Fibroblast of skin of scalp (primary cell): ENCODE measurements at places on chromosomes 6 and 20.

- DNase-seq = no peak
Measured at GRCh38 chr20:57321142-57321541, 8.5 kb upstream of the SPO11 start.

DNA sequence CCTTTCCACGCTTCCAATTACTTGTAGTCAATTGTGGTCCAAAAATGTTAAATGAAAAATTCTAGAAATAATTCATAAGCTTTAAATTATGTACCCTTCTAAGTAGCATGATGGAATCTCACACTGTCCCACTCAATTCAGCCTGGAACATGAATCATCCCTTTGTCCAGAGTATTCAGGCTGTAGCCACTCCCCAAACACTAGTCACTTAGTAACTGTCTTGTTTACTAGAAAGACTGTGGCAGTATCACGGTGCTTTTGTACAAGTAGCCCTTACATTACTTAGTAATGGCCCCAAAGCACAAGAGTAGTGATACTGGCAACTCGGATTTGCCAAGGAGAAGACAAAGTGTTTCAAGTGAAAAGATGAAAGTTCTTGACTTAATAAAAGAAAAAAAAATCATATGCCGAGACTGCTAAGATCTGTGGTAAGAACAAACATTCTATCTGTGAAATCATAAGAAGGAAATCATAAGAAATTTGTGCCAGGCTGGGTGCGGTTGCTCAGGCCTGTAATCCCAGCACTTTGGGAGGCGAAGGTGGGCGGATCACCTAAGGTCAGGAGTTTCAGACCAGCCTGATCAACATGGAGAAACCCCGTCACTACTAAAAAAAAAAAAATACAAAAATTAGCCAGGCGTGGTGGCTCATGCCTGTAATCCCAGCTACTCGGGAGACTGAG, 168.5 kb upstream of the SIM1 start:
- peak; percentile 83 for DNase-seq

GRCh38 chr20:19893356-19893755, 123.8 kb upstream of the NAA20 start:
- no peak for DNase-seq

DNA sequence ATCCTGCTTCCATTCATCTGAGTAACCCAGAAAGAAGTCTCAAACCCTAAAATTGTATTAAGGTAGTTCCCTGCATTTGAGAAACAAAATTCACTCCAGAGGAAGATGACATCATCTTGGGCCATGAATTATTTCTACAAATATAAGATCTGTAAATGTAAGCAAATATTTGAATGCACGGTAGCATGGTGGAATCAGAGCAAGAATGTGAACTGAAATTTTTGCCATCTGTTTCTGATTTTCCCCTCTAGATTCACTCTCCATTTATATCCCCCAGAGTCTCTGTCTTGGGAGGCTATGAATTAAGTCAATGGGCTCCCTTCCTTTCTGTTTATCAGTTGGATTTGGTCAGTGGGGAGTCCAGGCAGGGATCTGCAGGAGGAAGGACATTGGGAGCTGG, 5.8 kb upstream of the MAP3K5 start:
- DNase-seq = peak; percentile 51

GRCh38 chr6:110524305-110524704, 47.9 kb upstream of the SLC22A16 start:
- no peak for DNase-seq

- DNase-seq = no peak
Measured at GRCh38 chr20:1015181-1015580, 13.1 kb upstream of the RSPO4 start.

- no peak for DNase-seq
Measured at GRCh38 chr6:14456941-14457340, 339.4 kb downstream of the CD83 start.

DNA sequence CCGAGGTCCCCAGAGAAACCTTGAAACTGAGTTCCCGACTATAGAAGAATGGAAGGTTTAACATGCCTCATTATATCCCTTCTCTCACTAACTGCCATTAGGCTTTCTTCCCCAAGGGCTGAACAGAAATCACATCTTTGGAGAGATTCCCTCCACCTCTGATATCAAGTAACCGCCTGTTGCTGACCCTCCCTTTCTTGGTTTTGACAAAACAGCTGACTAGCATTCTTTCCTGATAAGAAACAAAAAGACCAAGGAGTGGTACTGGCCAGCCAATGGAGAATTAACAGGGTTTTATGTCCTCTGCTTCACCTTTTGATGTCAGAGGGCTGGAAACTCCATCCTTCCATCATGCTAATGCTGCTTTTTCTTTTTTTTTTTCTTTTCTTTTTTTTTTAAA, 176.6 kb upstream of the ADGRB3 start:
- DNase-seq = no peak

- DNase-seq = no peak
Measured at GRCh38 chr20:54555150-54555549, 79.8 kb downstream of the DOK5 start.

DNA sequence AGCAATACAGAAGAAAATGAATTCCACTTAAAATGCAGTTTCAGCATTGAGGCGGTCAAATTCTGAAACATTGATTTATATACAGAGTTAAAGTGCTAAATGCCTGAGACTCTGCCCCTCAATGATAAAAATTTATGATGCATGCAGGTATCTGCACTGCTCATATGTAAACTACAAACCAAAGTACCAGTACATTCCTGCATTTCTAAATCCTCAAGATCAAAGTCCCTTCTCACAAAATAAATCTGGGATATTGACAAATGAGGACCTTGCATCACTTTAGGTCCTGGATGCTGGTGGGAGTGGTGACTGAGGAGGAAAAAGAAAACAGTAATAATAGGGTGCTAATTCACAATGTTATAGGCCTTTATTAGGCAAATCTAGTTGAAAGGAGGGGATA, 101.9 kb downstream of the FIG4 start:
- DNase-seq = no peak

DNA sequence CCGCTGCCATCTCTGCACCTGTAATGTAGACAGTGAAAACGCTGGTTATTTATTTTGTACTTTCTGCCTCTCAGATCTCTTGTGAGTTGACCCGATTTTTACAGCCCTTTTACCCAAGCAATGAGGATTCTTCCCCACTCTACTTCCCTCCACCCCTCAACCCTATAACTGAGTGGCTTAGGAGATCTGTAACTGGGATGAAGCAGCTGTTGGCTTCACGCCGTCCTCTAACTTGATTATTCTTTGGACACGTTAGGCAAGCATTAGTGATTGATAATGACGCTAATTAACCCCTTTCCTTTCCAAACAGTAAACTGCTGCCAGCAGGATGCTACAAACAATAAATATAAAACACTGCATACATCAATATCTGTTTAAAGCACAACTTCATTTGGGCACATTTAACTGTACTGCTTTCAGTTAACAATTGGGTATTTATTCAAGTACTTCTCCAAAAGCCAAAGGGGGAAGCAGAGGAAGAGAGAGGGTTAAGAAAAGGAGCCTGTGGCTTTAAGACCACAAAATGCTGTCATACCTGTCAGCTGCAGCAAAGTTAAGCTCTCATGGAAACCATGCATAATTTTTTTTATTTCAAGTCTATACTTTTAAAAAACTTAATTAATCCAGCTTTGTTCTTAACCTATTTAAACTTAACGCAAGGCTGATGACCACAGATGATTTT, 21.2 kb downstream of the TFAP2A start:
- no peak for DNase-seq

- DNase-seq = no peak
Measured at GRCh38 chr6:72905705-72906478, 284.0 kb downstream of the KCNQ5 start.

DNA sequence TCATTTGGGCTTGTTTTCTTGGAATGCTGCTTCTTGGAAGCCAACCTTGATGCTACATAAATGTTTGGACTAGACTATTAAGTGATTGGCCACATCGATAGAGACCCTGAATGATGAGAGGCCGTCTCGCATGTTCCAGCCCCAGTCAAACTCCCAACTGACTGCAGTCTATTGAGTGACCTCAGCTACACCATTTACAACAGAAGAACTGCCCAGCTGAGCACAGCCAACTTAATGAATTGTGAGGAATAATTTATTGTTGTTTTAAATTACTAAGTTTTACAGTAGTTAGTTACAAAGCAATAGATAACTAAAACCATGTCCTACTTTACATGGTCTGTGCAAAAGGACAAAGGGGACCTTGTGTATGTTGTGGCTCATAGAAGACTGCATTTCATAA, 63.0 kb downstream of the PLCB4 start:
- no peak for DNase-seq

- DNase-seq = peak; percentile 81
Measured at GRCh38 chr6:130385064-130385695, 19.4 kb downstream of the TMEM200A start.

DNA sequence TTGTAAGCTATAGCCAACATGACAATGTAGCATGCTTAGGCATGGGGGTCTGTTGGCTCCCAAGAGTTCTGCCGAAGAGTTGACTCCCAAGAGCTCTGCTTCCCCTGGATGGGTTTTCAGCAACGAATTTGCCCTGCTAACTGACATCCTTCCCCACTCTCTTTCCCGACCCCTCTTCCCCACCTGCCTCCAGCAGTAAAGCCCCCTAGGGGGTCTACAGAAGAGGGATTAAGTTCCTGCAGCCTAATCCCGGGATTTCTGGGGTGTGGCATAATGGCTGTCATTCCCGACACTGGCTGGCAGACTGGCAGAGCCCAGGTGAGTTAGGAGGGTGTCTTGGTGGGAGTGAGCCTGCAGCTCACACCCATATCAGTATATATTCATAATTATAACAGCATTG, 121.0 kb upstream of the ZNF184 start:
- no peak for DNase-seq

DNA sequence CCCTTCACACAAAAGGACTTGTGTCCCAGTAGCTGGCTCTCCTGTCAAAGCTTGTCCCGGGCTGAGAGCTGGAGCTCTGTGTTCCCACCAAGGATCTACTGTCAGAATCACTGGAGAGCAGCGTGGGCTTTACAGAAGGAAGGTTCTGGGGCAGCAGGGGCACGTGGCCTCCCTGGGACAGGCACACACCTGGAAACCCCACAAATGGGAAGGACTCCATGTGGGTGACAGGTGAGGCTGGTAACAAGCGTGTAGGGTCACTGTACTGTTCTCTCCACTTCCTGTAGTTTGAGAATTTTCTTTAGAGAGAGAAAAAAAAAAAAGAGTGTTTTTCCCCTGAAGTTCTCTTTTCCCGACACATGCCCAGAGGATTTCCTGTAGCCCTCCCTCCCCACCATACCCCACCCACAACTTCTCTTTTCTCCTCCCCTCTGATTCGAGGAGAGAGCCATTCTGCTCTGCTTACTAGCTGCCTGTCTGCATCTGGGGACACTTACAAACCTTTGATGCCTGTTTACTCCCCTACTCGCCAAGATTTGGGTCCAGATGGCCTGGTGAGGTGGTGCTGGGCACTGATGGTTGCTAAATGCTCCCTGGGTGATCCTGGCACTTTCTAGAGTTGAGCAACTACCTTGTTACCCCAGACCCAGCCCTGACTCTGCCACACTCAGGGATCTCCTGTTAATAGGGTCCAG, 84.1 kb upstream of the SIRPA start:
- peak; percentile 76 for DNase-seq

- no peak for DNase-seq
Measured at GRCh38 chr6:122833021-122833491, 44.0 kb downstream of the SMPDL3A start.

- DNase-seq = no peak
Measured at GRCh38 chr6:77313595-77313994, 149.7 kb downstream of the HTR1B start.

- DNase-seq = no peak
Measured at GRCh38 chr6:104186831-104187230, 672.9 kb downstream of the HACE1 start.

GRCh38 chr6:160519603-160520042, 144.5 kb downstream of the LPA start:
- no peak for DNase-seq

GRCh38 chr6:14162826-14163225, 45.3 kb downstream of the CD83 start:
- DNase-seq = no peak

GRCh38 chr6:131782764-131783163, 25.1 kb upstream of the ENPP1 start:
- DNase-seq = no peak

DNA sequence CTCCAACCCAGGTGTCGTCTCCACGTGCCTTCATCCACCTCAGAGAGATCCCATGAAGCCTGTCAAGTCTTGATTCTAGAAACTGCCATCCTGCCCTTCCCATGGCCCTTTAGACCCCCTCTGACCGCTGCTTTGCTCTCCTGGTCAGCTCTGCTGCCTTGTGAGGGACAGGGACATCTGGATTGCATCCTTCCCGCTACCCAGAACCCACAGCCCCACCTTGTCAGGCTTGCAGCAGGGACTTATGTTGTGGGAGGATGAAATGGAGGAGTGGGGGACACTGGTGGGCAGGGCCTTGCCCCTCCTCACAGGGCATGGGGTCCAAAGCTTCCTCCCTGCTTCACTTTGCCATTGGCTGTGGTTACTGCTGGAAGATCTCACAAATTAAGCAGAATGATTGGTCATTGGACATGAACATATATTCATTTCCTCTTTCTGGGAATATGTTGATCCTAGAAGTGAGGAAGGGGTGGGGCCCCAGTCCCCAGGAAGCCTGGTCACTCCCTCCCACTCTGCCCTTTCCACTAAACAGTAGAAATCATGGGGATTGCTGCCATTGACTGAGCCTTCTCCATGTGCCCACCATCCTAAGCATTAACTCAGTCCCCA, 4.5 kb downstream of the GLP1R start:
- DNase-seq = no peak

DNA sequence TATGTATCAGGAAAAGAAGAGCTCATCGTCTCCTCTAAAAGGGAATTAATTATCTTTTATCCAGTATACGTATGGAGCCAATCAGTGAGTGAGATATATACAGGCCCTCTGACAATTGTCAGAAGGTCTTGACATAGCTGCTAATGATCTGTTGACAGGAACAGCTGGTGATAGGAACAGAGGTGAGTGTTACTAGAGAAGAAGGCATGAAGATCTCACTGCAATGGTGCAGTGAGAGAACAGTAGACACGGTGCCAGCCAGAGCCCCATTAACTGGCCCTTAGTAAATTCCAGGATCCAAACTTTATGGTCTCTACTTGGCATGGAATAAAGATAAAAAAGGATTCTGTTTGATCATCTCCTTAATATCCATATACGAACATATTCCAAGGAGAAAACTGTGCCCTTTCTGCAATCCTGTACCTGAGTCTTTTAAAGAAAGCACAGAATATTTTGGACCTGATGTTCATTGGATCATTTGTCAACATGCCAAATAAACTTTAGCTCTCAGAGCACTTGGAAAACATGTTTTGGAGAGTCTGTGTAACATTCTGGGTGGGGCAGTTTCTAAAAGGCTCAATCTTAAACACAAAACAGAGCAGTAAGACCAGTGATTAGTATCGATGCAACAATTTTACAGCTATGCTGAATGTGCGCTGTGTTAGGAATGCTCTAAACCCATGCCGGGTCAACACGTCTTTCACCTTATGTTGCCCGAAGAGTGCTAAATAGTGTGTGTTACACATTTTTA, 135.8 kb upstream of the CITED2 start:
- no peak for DNase-seq

- DNase-seq = no peak
Measured at GRCh38 chr6:37306624-37307222, 47.1 kb upstream of the RNF8 start.

- no peak for DNase-seq
Measured at GRCh38 chr6:168420706-168421105, 20.3 kb upstream of the SMOC2 start.
